ENCODE measurements at places on chromosomes 16 and 17.

DNA sequence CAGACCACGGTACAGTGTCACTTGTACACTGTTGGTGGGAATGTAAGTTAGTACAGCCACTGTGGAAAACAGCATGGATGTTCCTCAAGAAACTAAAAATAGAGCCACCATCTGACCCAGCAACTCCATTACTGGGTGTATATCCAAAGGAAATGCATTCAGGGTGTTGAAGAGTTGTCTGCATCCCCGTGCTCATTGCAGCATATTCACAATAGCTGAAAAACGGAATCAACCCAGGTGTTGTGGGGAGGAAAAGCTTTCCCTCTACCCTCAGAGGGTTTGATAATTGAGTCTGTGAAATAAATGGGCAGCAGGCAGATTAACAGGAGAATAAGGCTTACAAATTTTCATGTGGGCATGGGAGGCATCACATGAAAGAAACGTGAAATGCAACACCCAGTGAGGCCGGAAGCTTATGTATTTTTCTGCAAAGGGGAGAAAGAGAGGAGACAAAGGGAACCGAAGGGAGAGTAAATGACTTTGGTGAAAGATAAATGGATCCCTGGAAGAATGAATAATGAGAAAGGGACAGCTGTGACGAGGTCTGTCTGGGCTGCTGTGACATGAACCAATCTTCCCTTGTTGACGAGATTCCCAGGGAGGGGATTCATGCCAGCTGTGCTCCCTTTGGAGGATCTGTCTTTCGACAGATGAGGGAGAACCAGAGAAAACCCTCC is 106.2 kb downstream of the KCNJ12 start:
- no peaks in the 10 kb centered on the region for H3K4me1 ChIP-seq
- H3K27ac ChIP-seq = no peak overlapping the region
- H3K4me3 ChIP-seq = no peak overlapping the region
- no peak for DNase-seq

GRCh38 chr17:78705071-78705470 is 77.0 kb downstream of the CYTH1 start:
- no peak for DNase-seq
- H3K4me1 ChIP-seq = peaks cover 20% of the 10 kb centered on the region
- H3K4me3 ChIP-seq = no peak overlapping the region
- H3K27ac ChIP-seq = no peak overlapping the region
- no peaks in the 10 kb centered on the region for H3K27me3 ChIP-seq
- H3K36me3 ChIP-seq = peaks cover 84% of the 10 kb centered on the region

GRCh38 chr16:5640883-5641282 is 543.3 kb upstream of the EEF2KMT start:
- no peaks in the 10 kb centered on the region for H3K4me1 ChIP-seq
- H3K36me3 ChIP-seq = no peaks in the 10 kb centered on the region
- H3K4me3 ChIP-seq = no peak overlapping the region
- no peak overlapping the region for H3K27ac ChIP-seq
- no peak for DNase-seq

- DNase-seq = no peak
- H3K4me3 ChIP-seq = no peak overlapping the region
- no peak overlapping the region for H3K27ac ChIP-seq
- H3K36me3 ChIP-seq = no peaks in the 10 kb centered on the region
These were observed 60.9 kb downstream of the CLEC19A start for GRCh38 chr16:19346335-19346922.

GRCh38 chr16:59192551-59193199 is 458.6 kb upstream of the GOT2 start:
- H3K27ac ChIP-seq = no peak overlapping the region
- H3K4me3 ChIP-seq = no peak overlapping the region
- H3K27me3 ChIP-seq = no peaks in the 10 kb centered on the region
- no peaks in the 10 kb centered on the region for H3K4me1 ChIP-seq
- H3K36me3 ChIP-seq = no peaks in the 10 kb centered on the region

Measured in upper lobe of right lung (tissue), 1 donor.